Neural progenitor cell (in vitro differentiated cells): ENCODE measurements at places on chromosomes 11 and 22. TPM values are rescaled to one million over a fixed set of nuclear protein-coding genes. Genes with fewer than 3 reads are reported as not detected.

The TYR gene
- not detected in 2 replicates for total RNA-seq

The MPZL3 gene
- total RNA-seq: 1.1 and 5.7 TPM in 2 replicates

DNA sequence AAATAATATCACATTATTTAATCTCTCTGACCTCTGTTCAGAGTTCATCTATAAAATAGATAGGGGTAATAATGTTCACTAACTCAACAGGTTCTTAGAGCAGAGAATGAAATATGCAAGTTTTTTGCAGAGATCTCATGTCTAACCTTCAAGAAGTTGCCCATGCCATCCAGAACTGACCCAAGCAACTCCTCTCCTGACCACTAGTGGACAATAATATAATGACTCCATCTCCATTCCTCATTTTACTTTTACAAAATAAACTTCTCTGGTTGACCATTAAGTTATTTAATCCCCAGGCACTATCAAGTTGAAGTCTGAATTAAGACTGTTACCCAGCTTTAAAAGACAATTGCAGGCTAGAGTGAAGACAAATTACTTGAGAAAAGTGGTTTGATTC is 382.6 kb downstream of the KCNA4 start:
- H3K36me3 ChIP-seq: no peaks in the 10 kb centered on the region
- peak; percentile 8 for DNase-seq
- no peaks in the 10 kb centered on the region for H3K27me3 ChIP-seq
- peaks cover 5% of the 10 kb centered on the region for H3K4me1 ChIP-seq

DNA sequence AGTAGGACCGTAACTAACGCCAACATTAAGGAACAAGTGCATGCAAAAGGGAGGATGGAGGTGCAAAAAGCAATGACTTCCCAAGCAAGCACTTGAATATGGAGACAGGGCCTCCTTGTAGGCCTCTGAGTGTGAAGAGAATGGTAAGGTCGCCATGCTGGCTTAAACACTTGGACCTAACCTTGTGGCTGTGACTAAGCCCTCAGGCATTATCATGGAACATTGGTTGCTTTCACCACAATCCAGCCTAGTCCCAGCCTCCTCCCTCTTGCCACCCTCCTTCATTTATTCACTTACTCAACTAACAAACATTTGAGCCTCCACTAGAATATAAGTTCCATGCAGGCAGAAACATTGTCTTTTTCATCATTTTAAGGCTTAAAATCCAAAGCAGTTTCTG is 11.9 kb upstream of the SYTL2 start:
- H3K36me3 ChIP-seq: no peaks in the 10 kb centered on the region
- H3K27ac ChIP-seq: no peak overlapping the region
- H3K4me1 ChIP-seq: no peaks in the 10 kb centered on the region
- no peaks in the 10 kb centered on the region for H3K27me3 ChIP-seq
- no peak overlapping the region for H3K4me3 ChIP-seq

- H3K4me1 ChIP-seq: peaks cover 30% of the 10 kb centered on the region
- DNase-seq: no peak
- no peak overlapping the region for H3K4me3 ChIP-seq
These were observed 6.0 kb upstream of the DERL3 start for GRCh38 chr22:23844739-23845202.

- no peaks in the 10 kb centered on the region for H3K36me3 ChIP-seq
- no peak overlapping the region for H3K27ac ChIP-seq
- no peak for DNase-seq
- no peaks in the 10 kb centered on the region for H3K4me1 ChIP-seq
- H3K4me3 ChIP-seq: no peak overlapping the region
These were observed 171.4 kb upstream of the FAT3 start for GRCh38 chr11:92053216-92053615.

- H3K27ac ChIP-seq: no peak overlapping the region
- peaks cover 42% of the 10 kb centered on the region for H3K4me1 ChIP-seq
- no peak for DNase-seq
- H3K4me3 ChIP-seq: no peak overlapping the region
These were observed 98.2 kb downstream of the NAV2 start for GRCh38 chr11:19810852-19811251.
